ENCODE measurements at places on chromosomes 5 and 9. TPM values are rescaled to one million over a fixed set of nuclear protein-coding genes. Genes with fewer than 3 reads are reported as not detected.

DNA sequence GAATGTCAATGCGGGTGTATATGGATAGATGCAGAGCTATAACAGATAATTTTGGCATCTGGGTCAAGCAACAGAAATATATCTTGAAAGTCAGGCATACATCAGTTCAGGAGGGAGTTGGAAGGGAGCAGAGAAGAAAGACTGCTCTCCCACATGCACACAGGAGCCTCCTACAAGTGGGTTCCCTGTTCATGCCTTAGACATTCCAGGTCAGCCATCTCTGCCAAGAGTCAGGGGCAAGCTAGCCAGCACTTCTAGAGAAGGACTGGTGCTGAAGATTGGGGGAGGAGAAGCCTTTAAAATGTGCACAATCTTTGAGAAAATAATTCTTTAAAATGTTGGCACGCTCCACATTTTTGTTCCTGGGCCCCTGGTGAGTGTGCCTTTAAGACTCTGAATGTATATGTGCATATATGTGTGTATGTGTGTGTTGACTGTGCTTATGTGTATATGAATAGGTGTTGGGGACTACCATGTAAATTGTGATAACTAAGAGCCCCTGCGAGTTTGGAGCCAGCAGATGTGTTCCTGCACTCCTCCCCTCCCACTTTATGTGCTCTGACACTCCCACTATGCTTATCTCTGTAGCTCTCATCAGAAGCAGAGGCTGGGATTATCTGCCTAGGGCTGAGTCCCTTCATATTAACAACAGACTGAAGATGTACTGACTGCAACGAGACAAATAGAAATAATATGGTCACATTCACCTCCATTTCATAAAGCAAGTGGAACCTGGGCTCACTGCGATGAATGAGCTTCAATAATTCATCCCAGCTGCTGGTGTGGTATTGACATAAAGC is 21.5 kb upstream of the DELE1 start:
- DNase-seq = no peak

DNA sequence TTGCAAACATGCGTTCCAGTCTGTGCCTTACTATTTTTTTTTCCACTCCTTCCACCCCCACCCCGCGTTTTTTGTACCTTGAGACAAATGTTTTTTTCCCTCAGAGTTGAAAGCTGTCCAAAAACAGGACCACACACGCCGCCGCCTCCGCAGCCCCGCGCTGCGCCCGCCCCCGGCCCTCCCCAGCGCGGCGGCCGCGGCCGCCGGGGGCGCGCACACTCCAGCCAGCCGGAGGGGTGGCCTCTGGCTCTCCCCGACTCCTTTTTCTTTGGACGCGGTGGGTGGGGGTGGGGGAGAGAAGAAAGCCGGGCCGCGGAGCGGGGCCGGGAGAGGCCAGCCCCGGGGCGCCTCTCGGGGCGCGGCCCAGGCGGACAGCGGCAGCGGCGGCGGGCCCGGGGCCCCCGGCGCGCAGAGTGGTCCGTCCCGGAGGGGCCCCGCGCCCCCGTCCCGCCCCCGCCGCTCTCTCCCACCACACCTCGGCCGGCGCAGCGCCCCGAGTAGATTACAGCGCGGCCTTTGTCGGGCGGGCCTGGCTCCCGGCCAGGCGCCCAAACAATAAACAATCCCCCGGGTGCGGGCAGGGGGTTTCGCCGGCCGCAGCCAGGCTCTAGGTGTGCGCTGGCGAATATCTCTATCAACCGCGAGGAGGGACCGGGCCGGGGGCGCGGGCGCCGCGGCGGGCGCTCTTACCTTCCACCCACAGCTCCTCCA is 10.9 kb downstream of the PTCH1 start:
- DNase-seq = peak; percentile 93

- DNase-seq = no peak
These were observed 151.1 kb upstream of the CDKN2B start for GRCh38 chr9:22160221-22160620.

- no peak for DNase-seq
These were observed 35.8 kb downstream of the PPARGC1B start for GRCh38 chr5:149765932-149766331.

The CFAP90 gene
- total RNA-seq = 0.22 TPM

DNA sequence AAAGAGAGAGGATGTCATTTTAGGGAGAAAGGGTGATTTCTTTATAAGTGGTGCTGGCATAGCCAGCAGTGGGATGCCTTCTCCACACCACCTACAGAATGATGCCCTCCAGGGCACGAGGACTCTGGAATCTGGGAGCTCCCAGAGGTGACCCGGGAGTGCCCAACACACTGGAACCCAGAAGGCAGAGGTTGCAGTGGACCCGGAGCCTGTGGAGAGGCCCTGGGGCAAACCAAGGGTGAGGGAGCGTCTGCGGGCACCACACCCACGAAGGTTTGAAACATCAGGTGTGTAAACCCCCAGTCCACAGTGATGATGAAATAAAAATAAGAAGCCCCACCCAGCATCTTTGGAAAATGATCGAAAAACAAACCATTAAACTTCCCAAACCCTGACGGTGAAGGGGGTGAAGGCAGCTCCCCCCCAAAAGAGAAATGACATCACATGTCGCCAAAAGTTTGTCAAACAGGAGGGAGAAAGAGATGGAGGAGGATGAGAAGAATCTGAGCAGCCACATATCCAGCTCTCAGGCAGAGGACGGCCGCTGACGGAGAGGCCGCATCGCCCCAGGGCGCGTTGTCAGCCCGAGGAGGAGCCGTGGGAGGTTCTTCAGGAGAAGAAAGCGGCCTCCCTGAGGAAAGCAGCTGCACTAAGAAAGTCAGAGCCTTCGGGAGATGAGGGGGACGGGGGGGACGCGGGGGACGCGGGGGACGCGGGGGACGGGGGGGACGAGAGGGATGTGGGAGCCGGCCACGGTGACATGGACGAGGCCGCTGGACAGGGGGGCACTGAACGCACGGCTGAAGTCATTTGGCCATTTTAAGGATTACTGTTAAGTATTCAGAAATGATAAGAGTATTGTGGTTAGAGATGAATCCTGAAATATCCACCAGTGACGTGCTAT is 43.1 kb upstream of the NSMF start:
- peak; percentile 49 for DNase-seq
